Activated T-helper 2 cell treated with anti-CD3 and anti-CD28 coated beads, Interferon-gamma antibody, Interleukin-2, Interleukin-4, amounts not matched to agents 10 μg/mL and 5 μg/mL and 100 μg/mL, durations not matched to agents 14 hours and 24 hours and 36 hours (primary cell): ENCODE measurements at places on chromosomes 11 and 22. TPM values are rescaled to one million over a fixed set of nuclear protein-coding genes. Genes with fewer than 3 reads are reported as not detected.

Gene F2
- 0.11 TPM in 1 of 2 replicates, not detected in the other for total RNA-seq

Gene OR5M8
- not detected in 2 replicates for total RNA-seq

Gene USP28
- total RNA-seq: 34.8 and 38.4 TPM in 2 replicates

Gene TCN1
- 0.25 TPM in 1 of 2 replicates, not detected in the other for total RNA-seq

Gene NCF4
- 15.7 and 18.8 TPM in 2 replicates for total RNA-seq

Gene CCDC81
- 0.83 and 1.5 TPM in 2 replicates for total RNA-seq

Gene OR5B3
- total RNA-seq: not detected in 2 replicates

Gene CLCF1
- 2.9 and 3.0 TPM in 2 replicates for total RNA-seq

Gene EMID1
- 0.23 TPM in 2 replicates for total RNA-seq

Gene CDC45
- 101 and 108 TPM in 2 replicates for total RNA-seq

Gene BRMS1
- total RNA-seq: 45.1 and 46.0 TPM in 2 replicates

Gene SCARF2
- total RNA-seq: 0.55 and 0.62 TPM in 2 replicates
